Tongue (tissue), 3 donors: ENCODE measurements at places on chromosomes 13 and 19. TPM values are rescaled to one million over a fixed set of nuclear protein-coding genes. Genes with fewer than 3 reads are reported as not detected.

The PRRG2 gene
- 3.4 TPM for total RNA-seq

The FOXO1 gene
- 24.1 TPM for total RNA-seq

The APC2 gene
- total RNA-seq, result 1.5 TPM

GRCh38 chr19:46821512-46822409 is 28.9 kb downstream of the AP2S1 start:
- DNase-seq, result peak; percentile 66

DNA sequence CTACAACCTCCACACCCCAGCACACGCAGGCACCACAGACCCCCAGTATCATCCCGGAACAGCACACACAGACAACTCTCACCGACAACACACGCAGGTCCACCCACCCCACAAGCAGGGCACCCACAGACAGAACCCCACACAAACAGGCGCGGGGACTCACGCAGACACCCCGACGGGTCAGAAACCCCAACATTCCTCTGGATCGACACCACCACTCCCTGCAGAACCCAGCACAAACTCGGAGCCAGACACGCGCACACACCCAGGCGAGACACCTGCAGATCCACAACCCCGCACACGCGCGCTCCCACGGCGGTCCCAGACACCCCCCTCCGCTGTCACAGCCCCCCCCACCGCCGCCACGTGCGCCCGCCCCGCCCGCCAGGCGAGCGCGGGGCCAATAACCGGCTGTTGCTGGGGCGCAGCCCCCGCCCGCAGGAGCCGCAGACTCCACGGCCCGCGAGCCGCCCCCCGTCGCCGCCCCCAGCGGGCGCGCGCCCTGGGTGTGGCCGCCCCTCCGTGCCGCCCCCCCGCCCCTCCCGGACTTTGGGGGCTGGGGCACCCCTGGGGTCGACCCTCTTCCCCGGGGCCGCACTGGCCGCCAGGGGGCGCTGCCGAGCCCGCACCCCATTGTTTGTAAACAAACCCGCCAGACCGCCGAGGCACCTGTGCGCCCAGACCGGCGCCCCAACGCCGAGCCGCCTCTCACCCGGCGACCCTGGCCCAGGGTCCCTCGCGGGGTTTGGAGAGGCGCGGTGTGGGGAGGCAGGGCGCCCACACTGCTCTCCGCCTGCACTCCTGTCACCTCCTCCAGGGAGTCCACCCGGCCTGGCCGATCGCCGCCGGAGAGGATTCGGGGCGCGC is 712 bp downstream of the BBC3 start:
- peak; percentile 43 for DNase-seq

- no peak for DNase-seq
These were observed 313.4 kb downstream of the COG6 start for GRCh38 chr13:39968646-39969475.

DNA sequence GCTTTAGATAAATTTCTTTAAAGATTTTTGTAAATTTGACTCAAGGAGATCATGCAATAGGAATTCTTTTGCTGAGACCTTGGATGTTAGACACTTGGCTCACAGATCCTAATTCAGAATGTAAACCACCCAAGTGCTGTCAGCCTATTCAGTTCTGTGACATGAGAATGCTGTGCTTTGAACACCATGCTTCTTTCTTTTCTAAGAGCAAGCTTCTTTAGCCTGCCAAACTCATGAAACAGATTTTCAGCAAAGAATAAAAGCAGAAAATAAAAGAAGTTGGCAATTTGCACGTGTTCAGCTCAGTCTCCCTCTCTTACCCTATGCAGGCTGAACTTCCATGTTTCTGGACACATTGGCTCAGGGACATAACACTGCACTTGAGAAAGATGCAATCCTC is 845.8 kb downstream of the UQCRFS1 start:
- DNase-seq, result no peak

GRCh38 chr19:20080656-20081055 is 2.9 kb downstream of the ZNF90 start:
- no peak for DNase-seq

GRCh38 chr13:32033744-32034143 is 2.2 kb downstream of the FRY start:
- DNase-seq, result no peak

DNA sequence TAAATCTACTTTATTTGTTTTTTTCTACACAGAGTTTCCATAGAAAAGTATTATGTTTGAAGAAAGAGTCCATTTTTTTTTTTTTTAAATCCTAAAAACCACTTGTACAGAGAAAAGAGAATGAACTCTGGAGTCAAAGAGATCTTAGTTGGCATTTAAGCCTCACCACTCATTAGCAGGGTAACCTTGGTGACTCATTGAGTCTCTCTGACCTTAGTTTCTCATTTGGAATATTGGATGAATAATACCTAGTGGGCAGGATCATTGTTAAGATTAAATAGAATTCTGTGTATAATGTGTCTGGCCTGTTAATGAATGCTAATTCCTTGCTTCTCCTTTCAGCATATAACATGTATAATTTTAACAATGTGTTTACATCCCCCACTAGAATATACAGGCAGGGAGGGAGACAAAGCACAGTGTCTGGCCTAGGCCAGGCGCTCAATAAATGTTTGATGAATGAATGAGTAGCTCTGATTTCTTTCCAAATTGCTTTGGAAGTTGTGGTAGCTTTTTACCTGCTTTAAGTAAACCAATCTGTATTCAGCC is 48.7 kb upstream of the MYCBP2 start:
- no peak for DNase-seq

DNA sequence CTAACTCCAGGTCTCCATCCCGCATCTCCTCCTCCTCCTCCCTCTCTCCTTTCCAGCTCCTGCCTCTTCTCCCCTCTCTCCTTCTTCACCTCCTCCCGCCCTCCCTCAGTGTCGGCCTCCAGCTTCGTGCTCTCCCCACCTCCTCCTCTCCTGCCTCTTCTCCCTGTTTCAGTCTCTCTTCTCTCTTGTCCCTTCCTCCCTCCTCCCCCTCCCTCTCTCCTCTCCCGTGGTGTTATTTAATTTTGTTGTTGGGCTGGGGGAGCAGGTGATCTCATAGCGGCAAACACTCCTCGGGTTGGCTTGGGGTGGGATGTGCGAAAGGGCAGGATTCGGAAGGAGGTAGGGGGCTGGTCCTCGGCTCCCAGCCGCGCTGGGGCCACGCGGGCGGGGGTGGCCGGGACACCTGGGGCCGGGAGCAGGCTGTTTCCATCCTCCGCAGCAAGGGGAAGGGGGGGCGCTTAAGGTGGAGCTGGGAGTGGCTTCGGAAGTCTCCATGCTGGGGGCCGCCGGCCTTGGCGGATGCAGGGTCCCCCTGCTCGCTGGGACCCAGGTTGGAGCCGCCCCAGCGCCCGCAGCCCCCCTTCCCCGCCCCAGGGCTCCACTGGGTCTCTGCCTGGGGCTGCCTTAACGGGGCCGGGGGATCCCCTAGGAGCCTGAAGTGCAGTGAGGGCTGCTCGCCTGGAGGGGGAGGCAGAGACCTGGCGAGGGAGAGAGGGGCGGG is at the start of gene CA11:
Gene CA11 (minus strand): TSS at position 187 of the 721 bp plus-strand sequence. CDS start 555 bp downstream, outside the sequence.
- DNase-seq, result peak; percentile 97

GRCh38 chr19:6354098-6354674 is 7.1 kb upstream of the CLPP start:
- no peak for DNase-seq
